ENCODE measurements at places on chromosomes 3 and 15.

DNA sequence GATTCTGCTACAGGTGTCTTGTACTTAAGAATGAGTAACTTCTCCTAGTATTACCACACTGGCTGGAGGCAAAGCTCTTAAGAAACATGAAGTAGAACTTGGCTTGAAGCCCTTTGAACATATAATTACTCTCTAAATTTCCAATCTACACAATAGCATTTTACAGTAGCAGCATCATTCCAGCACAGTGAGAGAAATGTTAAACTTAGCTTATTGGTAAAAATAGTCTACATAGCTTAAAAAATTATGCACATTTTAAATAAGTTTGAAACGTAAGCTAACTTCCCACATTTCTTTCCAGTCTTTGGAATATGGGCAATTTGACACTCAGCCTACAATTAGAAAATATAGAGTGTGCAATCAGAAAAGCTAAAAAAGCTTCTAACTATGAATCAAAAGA lies 32.8 kb upstream of the TOP2B start:
- no peak for DNase-seq

DNA sequence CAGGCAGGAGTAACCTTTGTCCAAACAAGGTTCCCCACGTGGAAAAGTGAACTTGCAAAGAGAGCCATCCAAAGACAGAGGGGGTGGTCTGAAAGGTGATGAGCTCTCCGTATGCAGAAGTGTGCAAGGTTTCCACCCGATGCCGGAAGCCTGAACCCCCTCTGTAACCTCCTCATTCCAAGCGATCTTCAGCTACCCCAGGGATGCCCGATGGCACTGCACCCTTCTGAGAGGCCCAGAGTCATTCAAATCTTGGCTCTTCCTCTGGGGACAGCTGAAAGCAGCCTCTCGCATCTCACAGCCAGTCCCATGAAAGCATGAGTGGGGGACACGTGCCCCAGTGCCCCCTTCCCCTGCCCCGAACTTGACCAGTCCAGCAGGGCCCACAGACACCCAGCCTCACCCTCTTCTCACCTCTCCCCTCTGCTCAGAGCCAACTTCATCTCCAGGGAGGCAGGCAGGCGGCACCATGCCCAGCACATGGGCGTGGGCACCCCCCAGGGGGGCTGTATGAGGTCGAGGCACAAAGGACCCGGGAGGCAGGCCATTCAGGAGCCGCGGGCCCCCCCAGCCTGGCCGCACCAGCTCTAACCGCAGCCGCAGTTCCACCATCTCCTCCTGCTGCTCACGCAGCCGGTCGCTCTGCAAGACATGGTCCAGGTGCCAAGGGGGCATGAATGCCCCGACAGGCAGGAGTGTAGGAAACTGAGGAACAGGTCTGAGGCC lies 8.7 kb downstream of the KIF7 start:
- no peak for DNase-seq

DNA sequence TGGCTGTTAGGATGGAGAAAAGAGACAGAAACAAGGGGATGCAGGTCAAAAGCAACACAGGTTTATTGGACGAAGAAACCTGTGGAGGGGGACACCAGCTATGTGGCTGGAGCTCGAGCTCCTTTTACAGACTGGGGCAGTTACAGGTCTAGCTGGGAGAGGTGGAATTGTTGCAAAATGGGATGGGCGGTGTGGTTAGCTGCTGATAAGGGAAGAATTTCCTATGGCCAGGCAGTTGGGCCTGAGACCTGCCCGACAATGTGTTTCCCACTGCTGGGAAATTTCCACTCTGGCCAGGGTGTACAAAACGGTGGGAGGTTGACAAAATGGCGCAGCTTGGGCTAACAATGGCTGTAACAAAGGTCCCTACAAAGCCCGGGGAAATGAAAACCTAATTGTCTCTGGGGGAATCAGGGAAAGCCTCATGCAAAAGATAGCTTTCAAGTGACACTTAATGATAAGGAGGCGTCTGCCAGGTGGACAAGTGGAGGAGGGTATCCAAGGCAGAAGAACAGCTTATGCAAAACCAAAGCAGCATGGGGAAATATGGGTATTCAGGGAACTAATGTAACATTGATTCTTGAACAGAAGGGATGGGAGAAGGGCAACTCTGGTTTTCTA lies 137.4 kb upstream of the SGO1 start:
- no peak for DNase-seq

DNA sequence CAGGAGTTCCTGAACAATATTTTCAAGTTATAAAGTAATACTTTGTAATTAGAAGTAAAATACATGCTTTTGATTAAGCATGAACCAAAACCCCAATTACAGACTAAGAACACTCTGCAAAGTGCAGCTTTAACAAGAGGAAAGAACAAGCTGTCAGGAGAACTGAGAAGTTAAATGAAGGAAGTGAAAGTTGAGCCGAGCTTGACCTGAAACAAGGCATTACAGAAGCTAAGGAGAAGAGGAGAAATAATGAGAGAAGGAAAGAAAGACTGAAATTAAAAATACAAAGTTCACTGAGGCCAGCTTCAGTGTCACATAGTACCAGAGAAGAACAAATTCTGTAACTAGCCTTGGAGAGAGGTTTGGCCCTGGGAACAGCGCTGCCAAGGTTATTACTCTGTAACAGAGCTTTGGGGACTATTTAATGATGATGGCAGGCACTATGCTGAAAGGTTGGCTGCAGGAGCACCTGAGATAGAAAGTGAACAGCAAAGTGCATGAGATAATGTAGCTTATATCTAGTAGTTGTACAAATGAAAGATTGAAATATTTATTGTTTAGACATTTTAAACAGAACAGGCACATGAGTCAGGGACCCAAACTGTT lies 241.9 kb upstream of the PEX5L start:
- no peak for DNase-seq

GRCh38 chr3:115787818-115788217 lies 164.5 kb downstream of the GAP43 start:
- DNase-seq, result no peak

GRCh38 chr3:133447750-133448477 lies 48.1 kb downstream of the BFSP2 start:
- no peak for DNase-seq

DNA sequence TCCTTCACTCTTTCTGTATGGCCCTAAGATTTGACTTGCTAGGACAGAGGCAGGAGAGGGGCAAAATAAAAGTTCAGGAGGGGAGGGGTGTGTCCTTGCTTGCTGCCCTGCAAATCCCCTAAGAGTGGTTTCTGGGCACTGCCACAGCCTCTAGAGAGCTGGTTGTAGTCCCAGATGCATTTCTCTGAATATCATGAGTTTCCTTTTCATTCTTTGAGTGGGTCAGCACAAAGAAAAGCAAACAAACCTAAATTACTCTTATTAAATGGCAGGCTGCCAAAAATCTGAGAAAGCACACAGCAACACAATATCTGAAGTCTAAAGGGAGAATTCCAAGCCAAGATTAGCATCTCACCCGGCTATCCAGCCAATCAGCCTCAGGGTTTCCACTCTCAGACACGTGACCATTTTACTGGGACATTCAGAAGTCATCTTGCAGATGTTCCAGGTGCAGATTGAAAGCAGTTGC lies 919.3 kb downstream of the TUSC7 start:
- no peak for DNase-seq

DNA sequence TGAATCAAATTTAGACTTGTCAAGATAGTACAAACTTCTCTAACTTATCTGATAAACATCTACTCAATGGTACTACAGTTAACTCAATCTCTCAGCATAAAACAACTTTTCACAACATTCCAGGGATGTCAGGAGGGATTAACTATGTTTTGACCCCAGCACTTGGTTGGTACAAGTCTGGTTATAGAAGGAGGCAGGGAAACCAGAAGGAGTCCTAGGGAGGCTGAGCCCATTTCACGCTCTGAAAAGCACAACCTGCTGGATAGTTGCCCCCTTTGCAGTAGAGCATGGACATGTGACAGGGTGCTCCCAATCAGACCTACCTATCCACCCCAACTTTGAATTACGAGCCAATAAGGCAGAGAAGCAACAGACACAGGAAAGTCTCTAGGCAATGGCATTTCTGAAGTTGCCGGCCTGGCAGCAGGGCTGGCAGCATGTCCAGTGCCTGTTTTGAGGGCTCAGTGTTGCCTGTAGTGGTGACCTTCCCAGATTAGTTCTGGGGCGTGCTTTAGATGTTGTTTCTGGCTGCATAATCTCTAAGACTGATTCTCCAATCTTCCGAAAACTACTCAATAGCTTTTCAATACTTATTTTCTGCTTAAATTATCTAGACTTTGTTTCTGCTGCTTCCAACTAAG lies 8.2 kb downstream of the ANKUB1 start:
- no peak for DNase-seq

GRCh38 chr15:74428970-74429780 lies 4.6 kb downstream of the SEMA7A start:
- DNase-seq, result no peak

DNA sequence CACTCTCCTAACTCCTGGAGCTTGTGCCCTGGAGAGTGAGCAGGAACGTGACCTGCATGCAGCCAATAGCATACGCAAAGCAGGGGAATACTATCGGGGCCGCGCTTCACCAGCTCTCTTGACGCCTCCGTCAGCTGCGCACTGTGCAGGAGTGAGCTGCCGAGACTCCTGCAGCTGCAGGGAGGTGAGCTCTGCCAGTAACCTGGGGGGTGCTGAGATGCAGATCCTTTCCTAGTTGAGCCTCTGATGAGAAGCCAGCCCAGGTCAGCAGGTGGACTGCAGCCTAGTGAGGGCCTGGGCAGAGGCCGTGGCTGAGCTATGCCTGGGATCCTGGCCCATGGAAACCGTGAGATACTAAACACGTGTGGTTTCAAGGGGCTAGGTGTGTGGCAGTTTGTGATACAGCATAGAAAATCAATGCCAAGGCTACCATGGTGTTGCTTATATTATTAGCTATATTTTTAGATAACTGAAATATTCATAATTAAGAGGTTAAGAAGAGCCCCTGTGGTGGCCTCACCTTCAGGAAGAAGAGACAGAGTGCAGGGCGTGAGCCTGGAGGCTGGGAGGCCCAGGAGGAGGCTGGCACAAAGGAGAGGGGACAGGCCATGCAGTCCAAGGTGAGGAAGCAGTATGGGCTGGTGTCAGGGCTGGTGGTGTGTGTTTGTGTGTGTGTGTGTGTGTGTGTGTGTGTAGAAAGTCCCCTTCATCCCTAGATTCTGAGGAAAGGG lies 5.9 kb upstream of the DNAJB8 start:
- no peak for DNase-seq

- DNase-seq, result no peak
These were observed 61.4 kb upstream of the MYRIP start for GRCh38 chr3:39748002-39748401.

DNA sequence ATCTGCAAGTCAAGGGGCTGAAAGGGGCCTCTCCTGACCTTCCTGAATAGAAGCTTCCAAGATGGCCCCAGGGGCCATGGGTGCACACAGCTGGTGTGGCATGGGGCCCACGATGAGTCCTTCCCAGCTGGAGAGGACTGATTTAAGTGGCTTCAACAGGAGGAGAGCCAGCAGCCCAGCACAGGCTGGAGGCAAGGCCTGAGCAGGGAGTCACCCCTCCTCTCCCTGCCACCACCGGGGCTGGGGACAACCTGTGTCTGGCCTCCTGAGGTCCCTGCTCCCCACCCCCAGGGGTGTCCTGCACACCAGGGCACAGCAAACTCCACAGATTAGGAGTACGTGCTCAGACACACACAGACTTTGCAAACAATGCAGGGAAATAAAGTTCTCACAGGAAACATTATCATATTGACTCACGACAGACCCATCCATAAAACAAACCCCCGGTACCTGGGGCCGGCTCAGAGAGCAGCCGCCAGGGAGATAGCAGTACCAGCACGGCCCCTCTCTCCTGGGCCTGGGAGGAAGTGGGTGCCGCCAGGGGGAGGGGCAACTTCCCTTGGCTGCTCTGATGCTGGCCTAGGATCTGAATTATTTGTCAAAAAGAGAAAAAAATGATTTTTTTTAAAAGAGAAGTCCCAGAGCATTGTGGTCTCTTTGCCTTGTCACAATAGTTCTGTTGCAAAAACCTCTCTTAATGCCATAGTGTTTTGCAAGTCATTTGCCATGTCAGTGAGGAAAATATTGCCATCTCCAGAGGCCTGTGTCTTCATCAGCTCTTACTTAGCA lies 21.9 kb upstream of the TSEN2 start:
- no peak for DNase-seq

GRCh38 chr3:184334470-184335158 lies 2.8 kb upstream of the FAM131A start:
- no peak for DNase-seq

DNA sequence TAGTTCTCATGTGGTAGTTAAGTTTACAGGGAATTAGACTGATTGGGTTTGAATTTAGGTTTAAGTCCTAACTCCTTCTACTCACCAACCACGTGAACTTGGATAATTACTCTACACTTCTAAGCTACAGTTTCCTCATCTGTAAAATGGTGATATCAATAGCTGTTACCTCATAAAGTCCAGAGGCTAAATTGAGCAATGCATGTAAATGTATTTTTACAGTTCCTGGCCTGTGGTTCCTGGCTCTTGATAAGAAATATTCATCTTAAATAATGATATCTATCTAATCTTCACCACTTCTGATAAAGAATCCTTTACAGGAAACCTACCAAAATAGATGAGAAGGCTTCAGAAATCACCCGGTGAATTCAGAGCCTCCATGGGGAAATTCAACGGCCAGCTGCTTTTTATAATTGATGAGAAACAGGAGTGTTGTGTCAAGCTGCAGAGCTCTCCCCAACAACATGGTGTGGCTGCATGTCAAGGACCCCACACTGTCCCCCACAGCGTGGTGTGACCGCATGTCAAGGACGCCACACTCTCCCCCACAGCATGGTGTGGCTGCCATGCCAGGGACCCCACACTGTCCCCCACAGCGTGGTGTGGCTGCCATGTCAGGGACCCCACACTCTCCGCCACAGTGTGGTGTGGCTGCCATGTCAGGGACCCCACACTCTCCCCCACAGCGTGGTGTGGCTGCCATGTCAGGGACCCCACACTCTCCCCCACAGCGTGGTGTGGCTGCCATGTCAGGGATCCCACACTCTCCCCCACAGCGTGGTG lies 80.8 kb upstream of the PEX5L start:
- DNase-seq, result no peak

GRCh38 chr3:52026041-52026440 lies 30.3 kb downstream of the DUSP7 start:
- peak; percentile 56 for DNase-seq

DNA sequence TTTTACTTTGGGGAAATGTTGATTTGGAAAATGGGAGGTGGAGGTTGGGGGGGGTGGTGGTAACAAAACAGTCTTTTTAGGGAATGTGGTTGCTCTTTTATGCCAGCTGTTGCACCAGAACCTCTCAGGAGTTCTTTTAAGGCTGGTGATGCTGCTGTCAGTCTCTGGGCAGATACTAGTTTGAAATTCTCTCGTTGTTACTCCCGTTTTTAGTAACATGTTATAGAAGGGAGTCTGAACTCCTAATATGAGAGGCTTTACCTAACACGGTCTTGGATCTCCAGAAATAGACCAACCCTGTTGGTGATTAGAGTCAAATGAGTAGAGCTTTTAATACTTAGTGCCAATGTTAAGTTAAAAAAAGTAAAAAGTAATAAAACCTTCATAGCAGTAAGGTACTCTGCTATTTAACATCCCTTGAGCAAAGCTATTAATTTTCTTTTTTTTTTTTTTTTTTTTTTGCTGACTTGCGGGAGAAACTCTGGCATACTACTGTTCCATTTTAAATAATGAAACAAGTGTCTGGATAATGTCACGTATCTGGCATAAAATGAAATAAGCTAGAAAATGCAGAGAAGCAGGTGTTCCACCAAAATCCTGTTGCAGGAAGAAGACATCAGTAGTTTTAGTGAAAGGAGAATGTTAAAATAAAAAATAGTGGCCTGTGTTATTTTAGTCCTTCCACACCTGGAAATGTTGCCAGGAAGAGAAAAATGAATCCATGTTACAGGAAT lies 156.7 kb downstream of the CACNA1D start:
- DNase-seq, result no peak

- DNase-seq, result peak; percentile 20
These were observed 647 bp downstream of the HMG20A start for GRCh38 chr15:77421370-77421700.

Data from D341Med (cell line).